ENCODE measurements at places on chromosomes 6 and 20. TPM values are rescaled to one million over a fixed set of nuclear protein-coding genes. Genes with fewer than 3 reads are reported as not detected.

- DNase-seq, result no peak
These were observed 259.1 kb downstream of the ZFAND3 start for GRCh38 chr6:38078671-38079070.

GRCh38 chr6:108610270-108610839, 49.6 kb downstream of the FOXO3 start:
- no peak for DNase-seq

- no peak for DNase-seq
These were observed 34.7 kb upstream of the MAP3K7 start for GRCh38 chr6:90621581-90621980.

DNA sequence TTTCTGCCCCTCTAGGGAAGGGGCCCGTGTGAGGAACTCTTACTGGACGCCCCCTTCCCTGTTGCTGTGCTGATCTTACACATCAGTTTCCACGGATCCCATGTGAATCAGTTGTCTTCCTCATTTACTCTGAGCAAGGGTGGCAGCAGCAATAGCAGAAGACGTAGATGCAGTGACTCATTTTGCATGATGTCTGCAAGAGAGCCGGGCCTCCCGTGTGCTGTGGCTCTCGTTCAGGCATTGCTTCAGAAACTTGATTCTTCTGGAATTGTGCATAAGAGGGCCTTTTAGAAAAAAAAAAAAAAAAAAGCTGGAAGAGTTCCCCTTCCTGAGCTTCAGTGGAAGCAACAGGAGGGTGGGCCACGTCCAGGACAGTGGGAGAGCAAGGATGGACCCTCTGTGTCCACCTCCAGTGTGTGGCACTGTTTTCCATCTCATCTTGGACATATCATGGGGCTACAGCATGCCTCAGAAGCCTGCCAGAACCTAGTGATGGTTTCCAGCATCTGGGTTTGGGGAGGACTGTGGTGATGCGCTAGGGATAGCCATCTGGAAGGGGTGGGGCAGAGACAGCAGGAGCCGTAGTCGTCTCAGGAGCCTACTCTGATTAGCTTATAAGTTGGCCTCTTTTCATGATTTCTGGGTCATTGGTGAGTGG, 62.1 kb downstream of the FOXO3 start:
- DNase-seq, result peak; percentile 72

Gene ADTRP
- total RNA-seq, result 7.1 TPM

Data from renal cortical epithelial cell (primary cell).